ENCODE measurements at places on chromosomes 5 and 9.

DNA sequence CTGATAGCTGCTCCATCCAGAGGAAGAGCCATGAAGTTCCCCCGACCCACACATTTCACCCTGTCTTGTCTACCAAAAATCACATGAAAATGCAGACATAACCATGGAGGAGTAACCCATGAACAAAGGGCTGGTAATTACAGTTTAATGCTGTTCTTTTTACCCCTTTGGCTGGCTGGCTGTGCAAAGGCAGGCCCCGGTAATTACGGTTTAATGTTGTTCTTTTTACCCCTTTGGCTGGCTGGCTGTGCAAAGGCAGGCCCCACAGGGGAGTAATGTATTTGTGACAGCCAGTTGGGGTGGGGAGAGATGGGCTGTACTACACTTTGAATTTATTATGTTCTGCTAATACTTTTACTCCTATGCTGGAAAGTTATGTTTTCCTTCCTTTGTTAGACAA, 41.7 kb downstream of the PIK3R1 start:
- no peak for DNase-seq

DNA sequence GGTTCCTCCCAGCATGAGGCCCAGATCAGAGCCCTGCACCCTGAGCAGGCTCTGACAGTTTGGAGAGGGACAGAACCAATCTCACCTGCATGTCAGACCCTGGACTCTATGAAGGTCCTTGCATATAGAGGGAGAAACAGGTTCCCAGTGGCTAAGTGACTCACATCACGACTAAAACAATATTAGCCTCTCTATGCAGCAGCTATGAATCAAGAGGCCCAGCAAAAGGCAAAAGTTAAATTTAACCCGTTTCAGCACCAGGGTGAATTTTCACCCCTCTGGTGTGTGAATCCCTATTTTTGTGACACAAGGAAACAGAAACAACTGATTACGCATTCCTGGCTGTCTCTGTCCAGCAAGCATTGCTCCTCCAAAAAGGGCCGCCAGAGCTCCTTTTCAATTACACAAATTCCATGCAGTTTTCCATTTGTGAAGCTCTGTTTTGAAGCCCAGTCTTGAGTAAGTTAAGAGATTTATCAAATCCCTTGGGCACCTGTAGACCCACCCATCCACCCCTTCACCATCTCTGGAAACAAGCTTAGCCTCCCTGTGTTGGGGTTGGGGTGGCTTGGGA, 136.6 kb downstream of the GABBR2 start:
- no peak for DNase-seq

- DNase-seq, result no peak
Measured at GRCh38 chr9:96158909-96159575, 142.9 kb downstream of the HSD17B3 start.

GRCh38 chr9:112043423-112043822, 131.7 kb downstream of the SUSD1 start:
- no peak for DNase-seq

DNA sequence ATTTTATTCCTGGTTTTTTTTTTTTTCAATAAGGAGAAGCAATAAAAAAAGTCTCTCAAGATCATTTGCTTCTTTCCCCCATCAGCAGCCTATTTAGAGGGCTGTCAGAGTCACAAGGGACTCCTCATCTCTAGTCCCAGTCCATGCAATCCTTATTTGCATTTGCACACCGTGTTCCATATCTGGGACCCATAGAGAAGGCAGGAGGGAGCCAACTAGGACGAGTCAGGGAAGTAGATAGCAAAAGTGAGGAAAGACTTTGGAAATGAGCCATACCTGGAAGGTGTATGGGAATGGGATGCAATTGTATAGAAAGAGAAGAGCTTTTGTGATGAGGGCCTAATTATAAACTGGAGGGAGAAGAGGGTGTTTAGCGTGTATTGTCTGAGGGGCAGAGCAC, 160.0 kb downstream of the PIK3R1 start:
- no peak for DNase-seq

GRCh38 chr5:172266676-172267092, 16.9 kb downstream of the UBTD2 start:
- no peak for DNase-seq

DNA sequence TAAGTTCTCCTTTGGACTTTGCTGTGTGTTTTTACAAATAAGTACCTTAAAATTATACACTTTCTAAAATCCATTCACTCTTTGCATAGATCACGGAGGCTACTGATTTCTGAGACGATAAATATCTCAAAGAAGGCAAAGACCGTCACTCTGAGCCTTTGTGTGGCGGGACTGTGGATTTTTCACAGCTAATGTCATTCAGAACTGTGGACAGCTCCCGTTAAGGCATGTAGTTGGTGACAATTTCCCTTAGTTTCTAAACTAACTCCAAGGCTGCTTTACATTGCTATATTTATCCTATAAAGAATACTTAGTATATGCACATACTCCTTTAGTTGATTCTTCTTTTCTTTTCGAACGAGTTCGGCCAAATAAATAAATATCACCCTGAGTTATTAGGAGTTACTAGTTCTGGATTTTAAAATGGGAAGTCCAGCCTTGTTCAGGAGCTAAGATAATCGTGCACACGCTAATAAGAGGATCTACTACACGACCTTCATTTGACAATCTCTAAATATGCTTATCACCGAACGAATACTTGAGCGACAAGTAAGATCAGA, 1.8 kb downstream of the HCN1 start:
- DNase-seq, result no peak

GRCh38 chr9:137021979-137022661, 5.9 kb downstream of the ABCA2 start:
- DNase-seq, result no peak

DNA sequence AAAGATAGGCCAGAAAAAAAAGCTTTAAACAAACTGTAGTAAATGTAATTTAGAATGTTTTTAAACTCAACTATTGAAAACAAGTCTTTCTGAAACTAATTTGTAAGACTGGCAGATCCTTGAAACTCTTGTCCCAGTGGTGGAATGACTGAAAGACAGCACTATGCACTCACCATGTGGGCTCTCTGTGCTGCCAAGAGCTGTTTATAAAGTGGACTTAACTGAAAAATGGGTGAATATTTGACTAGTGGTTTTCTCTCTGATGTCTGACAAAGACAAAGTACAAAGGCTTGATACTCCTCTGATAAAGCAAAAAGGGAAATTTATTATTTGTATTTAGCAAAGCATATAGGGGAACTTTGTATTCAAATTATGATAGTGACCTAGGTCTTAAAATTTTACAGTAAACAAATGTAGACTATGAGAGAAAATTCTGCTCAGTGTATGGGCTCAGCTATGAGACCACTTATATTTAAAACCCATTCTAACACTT, 635.4 kb downstream of the NR2F1-AS1 start:
- no peak for DNase-seq

DNA sequence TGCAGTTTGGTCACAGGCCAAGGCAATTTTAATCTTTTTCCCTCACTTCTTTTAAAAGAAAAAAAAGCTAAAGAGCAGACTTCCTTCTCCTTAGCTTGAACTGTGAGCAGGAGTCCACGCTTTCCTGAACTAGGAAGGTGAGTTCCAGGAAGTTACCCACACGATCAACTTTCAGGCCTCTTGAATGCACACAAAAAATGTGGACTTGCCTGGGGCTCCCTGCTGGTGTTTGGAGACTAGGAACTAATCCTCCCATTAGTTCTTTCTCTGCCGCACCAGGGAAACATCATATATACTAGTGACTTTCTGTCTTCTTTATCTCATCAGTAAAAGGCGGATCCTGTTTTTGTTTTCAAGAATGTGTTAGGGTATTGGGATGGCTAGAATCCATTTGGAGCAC, 240.0 kb downstream of the GOLPH3 start:
- DNase-seq, result no peak

DNA sequence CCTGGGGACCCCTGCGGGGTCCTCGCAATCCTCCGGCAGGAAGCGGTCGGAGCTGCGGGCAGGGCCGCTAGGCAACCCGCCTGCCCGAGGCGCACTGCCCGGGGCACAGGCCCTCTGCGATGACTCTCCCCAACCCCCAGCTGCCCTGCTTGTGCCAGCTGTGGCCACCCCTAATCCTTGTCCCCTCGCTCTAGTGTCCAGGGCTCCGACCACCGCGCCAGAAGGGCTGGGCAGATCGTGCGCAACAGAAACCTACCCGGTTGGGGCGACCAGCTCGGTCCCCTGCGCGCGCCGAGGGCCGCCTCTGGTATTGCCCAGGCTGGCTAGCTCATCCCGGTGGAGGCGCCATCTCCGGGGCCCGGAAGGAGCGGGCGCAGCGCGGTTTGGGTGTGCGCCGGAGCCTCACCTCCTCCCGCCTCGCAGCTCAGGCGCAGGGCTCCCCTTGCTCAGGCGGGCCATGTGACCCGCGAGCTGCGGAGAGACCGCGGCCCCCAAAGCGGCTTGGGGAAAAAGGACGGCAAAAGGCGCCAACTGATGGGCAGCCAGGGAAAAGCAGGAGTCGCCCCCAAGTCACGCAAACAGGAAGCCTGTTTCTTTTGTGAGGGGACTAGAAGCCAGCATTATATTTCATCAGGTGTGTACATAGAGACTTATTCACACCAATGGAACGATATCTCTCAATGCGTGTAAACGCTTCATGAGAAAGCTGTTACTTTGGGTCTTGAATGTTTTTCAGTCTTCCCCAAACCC, 46.8 kb upstream of the RNF20 start:
- no peak for DNase-seq

DNA sequence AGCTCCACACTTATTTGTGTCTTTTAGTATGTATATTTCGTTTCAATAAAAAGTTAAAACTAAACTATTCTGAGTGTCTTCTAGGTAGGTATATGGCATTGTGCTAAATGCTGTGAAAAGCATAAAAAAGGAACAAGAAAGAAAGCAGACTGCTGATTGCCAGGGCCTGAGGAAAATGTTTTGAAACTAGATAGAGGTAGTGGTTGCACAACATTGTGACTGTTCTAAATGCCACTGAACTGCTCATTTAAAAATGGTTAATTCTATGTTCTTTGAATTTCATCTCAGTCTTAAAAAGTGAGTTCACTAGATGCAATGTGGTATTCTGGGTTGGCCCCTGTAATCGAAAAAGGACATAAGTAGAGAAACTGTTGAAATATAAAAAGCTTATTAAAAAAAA, 2.6 kb upstream of the ALAD start:
- no peak for DNase-seq

GRCh38 chr5:123771715-123772114, 259.7 kb downstream of the CSNK1G3 start:
- DNase-seq, result no peak

GRCh38 chr5:87949676-87950631, 318.7 kb downstream of the TMEM161B start:
- DNase-seq, result no peak

- no peak for DNase-seq
Measured at GRCh38 chr9:130561056-130561455, 18.3 kb upstream of the FUBP3 start.

- DNase-seq, result no peak
Measured at GRCh38 chr5:26232706-26233105, 805.7 kb downstream of the CDH9 start.

- DNase-seq, result peak; percentile 58
Measured at GRCh38 chr5:75640395-75640794, 29.1 kb downstream of the ANKDD1B start.

GRCh38 chr5:171236651-171237050, 72.4 kb upstream of the TLX3 start:
- DNase-seq, result no peak

- DNase-seq, result no peak
Measured at GRCh38 chr9:8457055-8457454, 657.5 kb upstream of the DMAC1 start.

DNA sequence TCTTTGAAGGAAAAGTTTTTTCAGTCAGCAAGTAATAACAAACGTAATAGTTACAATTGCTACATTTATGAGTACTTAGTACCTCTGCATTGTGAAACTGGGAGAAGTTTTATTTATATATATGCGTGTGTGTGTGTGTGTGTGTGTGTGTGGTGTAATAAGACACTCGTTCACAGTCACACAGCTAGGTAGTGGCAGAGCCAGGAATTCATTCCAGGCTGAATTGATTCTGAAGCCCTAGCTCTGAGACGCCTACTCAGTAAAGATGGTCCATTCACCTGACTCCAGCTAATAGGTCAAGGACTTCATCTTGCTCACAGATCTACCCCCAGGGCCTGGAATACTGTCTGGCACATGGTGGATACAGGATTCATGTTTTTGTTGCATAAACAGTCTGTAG, 13.6 kb upstream of the CAST start:
- peak; percentile 61 for DNase-seq

DNA sequence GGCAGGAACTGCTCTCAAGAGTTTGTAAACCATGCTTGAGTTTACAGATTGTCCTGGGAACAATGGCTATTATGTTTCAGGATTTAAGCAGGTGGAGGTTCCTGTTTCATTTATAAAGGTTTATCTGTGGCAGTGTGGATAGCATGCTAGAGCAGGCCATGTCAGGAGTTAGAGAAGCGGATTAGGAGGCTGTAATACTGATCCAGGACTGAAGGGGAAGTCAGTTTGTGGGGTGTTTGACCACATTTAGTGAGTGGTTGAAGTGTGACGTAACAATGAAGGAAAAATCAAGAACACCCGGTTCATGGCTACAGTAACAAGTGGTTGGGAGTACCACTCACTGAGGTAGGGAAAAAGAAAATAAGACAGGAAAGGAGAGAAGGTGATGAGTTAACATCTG, 299.0 kb downstream of the TLR4 start:
- DNase-seq, result no peak

GRCh38 chr5:15983392-15983791, 196.2 kb downstream of the MARCHF11 start:
- DNase-seq, result no peak

DNA sequence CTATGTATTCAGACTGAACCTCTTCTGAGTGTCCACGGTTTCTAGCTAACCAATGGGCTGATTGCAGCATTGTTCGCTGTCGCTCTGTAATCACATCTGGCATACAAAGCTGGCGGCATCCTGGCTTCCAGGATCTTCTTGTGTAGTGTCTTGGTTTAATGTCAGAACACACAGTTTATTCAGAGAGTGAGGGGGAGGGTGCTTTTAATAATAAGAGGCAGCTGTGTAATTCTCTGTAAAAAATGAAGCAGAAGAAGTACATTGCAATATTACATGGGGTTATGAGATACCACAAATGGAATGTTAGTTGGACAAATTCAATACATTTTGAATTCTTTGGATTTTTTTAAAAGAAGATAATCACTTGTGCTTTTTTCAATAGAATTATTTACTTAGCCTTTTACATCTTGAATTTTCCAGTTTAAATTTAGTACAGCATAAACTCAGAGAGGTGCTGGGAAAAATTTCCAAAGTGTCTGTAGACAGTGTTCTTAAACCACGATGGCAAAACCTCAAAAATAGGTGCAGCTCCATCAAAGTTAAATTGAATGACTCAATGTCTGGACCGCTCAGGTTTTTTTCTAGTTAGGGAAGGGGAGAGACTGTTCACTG, 206.0 kb downstream of the PCSK1 start:
- peak; percentile 87 for DNase-seq

- DNase-seq, result peak; percentile 89
Measured at GRCh38 chr5:130652176-130652575, 512.9 kb downstream of the HINT1 start.

Data from skeletal muscle cell (primary cell).